ENCODE measurements at places on chromosomes 11 and 22.

DNA sequence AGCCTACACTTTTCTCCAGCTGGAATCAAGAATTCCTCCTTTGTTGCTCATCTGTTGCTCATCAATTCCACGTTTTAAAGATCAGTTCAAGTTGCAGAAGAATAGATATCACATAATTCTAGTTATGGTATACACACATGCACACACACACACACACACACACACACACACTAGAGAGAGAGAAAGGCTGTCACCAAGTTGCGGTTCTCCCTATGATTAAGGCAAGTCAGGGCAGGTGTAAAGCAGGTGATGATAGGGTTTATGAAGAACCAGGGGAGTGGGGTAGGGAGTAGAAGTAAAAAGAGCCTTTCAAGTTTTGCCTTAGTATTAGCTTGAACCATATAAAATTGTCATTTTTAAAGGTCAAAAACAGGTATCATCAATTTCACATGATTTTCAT, 31.7 kb upstream of the TMPRSS4 start:
- no peak for DNase-seq

DNA sequence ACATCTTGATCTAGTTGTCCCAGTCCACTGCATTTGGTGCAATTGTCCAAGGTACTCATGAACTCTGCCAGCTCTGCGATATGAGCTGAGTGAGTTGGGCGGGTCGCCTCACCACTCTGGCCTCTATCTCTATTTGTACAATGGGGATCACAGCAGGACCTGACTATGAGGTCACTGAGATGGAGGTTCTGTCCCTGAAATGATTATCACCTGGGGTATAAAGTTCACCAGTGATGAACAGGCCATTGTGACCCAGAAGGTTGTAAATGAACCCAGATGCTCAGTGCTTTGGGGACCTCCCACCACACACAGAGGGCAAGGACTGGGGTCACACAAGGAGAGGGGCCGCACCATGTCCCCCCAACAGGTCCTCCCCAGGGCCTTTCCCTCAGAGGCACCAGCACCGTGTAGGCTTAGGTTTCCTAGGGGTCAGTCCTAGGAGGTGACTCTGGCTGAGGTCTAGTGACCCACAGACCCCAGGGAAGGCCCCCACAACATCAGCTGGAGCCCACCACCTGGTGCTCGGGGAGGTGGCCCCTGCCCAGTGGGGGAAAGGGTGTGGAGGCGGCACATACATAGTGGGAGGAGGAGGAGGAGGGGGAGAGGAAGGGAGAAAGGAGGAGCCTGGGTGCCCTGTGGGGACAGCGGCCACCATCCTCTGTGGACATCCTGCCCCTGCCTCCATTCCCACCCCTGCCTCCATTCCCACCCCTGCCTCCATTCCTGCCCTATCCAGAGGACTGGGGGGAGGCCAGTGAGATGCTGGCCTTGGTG, 25.0 kb upstream of the IGLL1 start:
- no peak for DNase-seq

DNA sequence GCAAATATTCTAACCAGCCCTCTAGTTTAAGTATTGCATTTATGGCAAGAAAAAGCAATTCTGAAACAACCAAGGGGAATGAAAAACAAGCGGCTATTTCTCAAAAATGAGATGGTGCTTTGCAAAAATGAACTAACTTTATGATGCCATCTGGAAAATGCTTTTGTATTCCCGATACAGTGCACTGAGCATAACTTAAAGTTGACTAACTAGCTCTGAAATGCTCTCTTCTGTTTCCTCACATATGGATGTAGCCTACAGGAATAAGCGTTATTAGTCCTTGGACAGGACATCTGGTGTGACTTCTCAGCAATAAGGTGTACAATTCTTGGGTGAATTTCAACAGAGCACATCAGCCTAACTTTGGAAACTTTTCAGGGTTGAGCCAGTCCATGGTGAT, 228.2 kb upstream of the DDI1 start:
- no peak for DNase-seq

GRCh38 chr22:50476868-50477267, 2.0 kb upstream of the SBF1 start:
- DNase-seq = no peak

DNA sequence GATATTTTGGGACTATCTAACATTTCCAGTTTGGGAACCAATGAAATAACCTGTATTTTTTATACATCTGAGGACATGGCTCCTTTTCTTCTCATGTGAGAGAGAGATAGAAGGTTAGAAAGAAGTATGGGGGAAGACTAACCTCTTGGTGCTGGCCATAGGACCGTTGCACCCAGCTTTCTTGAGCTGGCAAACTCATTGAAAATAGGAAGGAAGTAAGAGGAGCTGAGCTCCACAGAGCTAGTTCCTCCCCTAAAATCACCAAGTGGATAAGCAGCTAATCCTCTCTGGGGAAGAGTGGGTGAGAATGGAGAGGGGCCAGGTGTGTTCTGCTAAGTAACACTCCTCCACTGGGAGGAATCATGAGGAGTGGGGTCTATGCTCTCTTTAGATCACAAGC, 387.4 kb upstream of the CADM1 start:
- no peak for DNase-seq

DNA sequence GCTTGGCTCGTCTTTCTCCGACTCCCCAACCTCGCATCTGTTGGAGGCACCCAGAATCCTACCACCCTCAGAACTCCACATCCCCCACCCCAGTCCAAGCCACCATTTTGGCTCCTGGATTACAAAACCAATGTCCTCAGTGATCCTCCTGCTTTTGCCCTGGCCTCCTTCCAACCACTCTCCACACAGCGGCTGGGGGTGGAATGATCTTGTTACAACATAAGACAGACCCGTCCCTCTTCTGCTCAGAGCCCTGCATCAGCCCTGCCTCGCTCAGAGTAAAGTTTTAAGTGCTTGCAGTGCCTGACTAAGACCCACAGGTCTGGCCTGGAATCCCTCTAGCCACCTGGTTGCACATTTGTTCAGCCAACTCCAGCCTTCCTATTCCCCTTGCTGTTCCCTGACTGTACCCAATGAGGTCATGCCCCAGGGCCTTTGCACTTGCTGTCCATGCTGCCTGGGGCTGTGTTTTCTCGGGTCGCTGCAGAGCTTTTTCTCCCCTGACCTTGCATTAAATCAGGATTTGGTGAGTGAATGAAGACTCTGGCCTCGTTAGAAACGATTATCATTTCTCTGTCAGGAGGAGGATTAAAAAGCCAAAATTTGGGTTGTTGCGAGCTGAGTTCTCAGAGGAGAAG, 67.3 kb downstream of the IGF2 start:
- no peak for DNase-seq

DNA sequence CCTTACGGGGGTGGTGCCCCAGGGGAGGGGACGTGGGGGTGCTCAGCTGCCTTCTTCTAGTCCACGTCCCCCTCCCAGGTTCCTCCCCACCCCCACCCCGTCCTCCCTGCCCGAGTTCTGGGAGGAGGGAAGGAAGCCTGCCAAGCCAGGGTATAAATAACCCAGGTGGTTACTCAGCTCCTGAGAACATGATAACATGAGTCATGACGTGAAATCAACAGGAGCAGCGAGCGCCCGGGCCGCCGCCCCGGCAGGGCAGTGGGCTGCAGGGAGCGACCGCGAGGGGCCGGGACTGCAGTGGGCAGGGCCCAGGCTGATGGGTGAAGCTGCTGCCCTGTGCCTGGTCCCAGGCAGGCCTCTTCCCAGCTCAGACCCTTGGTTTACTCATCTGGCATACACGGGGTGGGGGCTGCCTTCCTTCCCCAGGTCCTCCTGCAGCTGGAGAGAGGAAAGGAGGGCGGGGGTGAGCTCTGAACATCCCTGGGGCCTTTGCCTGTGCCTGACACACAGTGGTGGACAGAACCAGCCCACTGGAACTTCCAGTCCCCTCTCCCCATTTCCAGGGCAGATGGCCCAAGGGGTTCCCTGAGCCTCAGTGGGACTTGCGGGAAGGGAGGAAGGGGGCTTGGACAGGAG, 8.8 kb upstream of the PDGFB start:
- no peak for DNase-seq

- no peak for DNase-seq
Measured at GRCh38 chr11:114953039-114953438, 274.7 kb downstream of the NXPE2 start.

GRCh38 chr11:25094085-25094802, 597.4 kb downstream of the LUZP2 start:
- no peak for DNase-seq

DNA sequence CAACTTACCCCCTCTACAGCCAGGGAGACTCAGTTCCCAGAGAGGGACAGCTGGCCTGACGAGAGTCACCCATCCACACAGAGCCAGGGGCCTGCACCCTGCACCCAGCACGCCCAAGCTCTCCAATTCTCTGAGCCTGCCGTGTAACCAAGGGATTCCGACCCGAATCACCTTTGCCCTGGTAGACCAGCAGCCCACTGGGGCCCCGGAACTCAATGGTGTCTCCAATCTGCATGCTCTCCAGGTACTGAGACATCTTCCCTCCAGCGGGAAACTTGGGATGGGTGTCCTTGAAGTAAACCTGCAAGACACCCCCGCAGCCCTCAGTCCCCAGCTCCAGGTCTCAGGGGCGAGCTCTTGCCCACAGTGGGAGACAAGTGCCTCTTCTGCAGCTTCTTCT, 12.4 kb downstream of the ATP5MGL start:
- no peak for DNase-seq

DNA sequence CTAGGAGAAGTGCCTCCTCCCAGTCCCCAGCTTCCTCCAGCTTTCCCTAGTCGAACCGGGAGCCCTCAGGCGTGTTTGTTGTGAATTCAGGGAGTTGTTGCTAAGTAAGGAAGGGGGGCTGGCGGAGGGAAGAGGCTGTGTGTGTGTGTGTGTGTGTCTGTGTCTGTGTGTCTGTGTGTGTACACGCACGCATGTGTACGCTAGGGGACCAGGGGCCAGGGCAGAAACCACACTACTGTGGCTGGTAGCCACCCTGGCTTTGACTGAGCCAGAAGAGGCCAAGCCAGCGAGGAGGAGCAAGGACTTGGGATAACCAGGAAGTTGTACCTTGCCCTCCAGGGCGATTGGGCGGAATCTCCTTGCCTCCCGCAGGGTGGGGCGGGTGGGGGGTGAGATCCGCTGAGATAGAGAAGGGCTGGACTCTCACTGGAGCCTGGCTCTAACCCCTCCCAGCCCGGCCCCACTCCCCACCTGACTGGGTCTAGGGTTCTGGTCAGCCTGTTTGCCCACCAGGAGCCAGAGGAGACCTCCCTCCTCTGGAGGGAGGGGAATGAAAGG, 7.5 kb downstream of the BCL9L start:
- DNase-seq = no peak

DNA sequence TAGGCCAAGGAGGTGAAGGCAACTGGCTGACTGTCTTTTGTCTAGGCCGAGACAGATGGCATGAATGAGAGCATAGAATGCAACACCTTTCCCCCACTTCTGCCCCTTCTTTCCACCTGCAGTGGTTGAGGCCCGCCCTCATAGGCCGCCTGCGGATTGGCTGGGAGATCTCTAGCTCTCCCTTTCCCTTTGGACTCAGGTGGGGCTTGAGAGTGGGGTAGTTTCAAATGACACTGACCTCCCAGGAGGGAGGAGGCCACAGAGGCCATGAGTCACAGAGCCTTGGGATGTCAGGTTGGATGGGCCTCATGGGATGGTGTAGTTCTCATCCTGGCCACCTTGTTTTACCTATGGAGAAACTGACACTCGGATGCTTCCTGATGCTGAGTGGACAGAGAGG, 9.1 kb downstream of the MICAL2 start:
- no peak for DNase-seq

DNA sequence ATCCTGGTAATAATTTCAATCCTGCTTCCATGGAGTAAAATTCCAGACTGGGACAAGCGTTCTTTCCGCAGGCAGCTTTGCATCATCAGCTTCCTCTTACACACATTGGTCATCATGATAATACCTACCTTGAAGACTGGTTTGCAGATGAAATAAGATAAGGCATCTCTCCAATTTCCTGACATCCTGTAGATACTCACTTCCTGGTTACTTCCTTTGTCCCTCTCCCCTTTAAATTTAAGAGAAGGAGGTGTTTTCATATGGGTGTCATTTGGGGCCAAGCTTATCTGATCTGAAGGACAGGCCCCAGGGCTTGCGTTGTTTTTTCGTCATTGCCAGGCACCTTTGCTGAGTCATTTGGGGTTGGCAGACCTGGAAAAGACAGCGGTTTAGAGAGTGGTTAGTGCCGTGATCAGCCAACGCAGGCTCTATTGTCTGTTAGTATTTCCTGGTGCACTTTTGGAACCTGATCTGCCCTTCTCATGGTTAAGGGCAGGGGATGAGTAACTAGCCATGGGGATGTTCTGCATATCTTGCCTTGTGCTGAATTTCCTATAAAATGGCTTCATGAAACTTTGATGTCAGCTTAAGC, 24.1 kb downstream of the GRAMD1B start:
- peak; percentile 81 for DNase-seq

- DNase-seq = no peak
Measured at GRCh38 chr22:49086181-49086580, 741.5 kb downstream of the BRD1 start.

DNA sequence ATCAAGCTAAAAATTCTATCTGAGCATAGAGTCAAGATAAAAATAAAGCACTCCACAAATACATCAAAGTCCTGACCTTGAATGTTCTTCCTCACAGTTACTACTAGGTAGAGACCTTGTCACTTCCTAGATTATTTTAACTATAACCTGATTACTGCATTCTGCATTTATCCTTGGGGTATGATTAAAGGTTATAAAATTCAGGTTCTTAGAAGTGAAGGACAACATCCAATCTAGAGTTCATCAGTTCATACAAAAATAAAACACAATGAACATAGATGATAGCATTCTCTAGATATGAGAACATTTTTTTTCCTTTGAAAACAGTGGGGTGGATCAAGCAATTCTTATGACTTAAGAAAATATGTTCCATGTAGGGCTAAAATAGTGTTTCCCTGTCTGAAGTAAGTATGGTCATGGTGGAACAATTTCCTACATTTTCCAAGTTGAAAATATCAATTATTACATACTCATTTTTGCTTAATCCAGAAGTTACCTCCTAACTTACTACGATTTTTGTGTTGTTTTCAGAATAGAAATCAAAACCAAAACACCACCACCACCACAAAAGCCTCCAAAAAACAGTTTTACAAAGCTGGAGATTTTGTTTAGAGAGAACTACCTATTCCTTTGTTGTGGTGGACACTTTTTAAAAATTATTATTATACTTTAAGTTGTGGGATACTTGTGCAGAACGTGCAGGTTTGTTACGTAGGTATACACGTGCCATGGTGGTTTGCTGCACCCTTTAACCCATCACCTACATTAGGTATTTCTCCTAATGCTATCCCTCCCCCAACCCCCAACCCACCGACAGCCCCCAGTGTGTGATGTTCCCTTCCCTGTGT, 112.0 kb upstream of the DDI1 start:
- DNase-seq = no peak

DNA sequence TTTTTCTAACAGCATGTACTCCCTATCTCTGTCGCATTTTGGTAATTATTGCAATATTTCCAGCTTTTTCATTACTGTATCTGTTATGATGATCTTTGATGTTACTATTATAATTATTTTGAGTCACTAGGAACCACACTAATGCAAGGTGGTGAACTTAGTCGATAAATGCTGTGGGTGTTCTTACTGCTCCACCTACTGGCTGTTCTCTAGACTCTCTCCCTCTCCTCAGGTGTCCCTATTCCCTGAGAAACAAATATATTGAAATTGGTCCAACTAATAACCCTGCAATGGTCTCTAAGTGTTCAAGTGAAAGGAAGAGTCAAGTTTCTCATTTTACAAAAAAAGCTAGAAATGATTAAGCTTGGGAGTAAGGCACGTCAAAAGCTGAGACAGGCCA, 10.5 kb downstream of the ARL14EP start:
- no peak for DNase-seq

Data from GF-D8 (cell line).